Progenitor cell of endocrine pancreas (in vitro differentiated cells): ENCODE measurements at places on chromosomes 5 and 9.

GRCh38 chr5:124660229-124661093 lies 86.0 kb downstream of the ZNF608 start:
- no peak for DNase-seq

GRCh38 chr5:151296974-151297373 lies 6.6 kb downstream of the SLC36A3 start:
- DNase-seq, result no peak

- no peak for DNase-seq
Measured at GRCh38 chr5:10685115-10685521, 75.9 kb downstream of the DAP start.

DNA sequence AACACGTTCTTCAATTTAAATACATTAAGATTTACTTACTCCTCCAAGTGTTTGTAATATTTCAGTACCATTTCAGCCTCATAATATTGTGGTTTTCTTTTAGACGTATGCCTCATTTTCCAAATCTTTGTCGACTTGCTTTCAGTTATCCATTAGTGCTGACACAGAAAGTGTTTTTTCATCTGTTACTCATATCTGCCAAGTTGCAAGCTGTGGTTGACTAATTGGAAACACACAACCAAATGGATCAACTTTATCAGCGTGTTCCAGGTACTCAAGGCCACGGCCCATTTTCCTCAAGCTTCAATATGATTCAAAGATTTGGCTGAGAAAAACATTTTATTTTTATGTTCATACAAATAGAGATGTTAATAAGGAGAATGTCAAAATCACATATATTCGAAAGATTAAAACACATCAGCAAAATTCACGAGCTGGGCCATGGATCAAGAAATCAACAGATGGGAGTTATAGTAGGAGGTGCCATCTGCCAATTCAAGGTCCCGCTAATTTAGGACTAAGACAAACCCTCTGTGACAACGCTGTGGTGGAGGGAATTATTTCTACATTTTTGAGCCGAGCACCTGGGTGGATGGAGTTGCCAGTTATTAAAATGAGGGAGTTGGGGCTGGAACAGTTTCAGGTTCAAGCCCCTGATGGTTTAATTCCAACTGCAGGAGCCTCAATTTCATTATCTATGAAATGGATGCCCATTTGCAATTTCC lies 27.2 kb upstream of the CCNJL start:
- DNase-seq, result no peak

DNA sequence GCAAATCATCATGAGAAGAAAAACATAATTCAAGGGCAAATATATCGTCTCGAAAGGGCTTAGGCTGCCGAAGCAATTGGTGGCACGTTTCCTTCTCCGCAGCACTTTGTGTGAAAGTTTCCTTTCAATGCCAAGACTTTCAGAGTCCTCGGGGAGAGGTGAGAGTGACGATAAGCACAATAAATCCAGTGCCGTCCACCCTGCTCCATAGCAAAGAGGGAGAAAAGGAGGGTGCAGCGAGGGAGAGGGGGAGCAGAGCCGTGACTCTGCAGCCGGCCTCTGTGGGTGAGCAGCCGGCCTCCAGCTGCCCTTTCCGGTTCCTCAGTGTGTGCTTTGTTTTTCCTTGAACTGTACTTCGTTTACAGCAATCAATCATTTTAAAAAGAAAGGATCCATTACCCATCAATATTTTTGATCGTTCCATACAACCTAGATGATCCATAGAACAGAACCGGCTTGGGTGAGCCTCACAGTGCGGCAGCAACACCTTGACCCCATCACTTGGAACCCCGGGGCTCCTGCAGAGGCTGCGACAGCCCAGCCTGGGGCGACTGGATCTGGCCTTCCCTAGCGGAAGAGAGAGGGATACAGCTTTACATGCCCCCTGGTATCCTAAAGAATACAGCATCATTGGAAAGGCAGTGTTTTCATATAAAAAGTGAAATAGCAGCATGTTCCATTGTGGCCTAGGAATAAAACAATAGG lies 247.0 kb upstream of the IRX4 start:
- DNase-seq, result no peak

DNA sequence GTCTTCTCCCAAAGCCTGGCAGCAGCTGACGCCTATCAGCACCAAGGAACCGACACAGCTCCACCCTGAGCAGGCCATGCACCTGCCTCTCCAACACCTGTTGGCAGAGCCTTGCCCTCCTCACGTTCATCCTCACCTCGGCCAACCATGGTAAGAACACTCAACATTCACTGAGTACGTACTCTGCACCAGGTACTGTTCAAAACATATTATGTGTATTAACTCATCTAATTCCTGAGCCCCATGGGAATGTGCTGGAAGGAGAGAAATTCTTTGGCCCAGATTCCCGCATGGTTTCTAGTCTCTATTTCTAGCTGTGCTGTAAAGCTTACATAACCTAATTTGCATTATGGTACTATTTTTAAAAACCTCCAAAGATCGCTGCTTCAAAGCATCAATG lies 86.1 kb downstream of the GPR21 start:
- DNase-seq, result no peak

DNA sequence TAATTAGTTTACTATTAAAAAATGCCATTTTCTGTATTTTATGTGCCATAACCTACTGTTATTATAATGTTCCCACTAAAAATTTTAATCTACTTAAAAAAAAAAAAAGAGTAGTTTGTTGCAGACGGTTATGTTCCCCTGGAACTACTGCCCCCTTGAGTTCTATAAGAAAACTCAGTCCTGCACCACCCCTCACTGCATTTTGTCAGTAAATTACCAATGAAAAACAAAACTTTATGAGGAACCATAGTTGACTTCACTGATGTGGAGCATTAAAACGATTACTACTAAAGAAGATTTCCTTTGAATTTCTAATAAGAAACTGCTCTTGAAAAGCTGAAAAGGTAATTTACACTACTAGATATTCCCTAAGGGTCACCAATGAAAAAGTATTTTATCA lies 288.7 kb downstream of the FBXL17 start:
- DNase-seq, result no peak

DNA sequence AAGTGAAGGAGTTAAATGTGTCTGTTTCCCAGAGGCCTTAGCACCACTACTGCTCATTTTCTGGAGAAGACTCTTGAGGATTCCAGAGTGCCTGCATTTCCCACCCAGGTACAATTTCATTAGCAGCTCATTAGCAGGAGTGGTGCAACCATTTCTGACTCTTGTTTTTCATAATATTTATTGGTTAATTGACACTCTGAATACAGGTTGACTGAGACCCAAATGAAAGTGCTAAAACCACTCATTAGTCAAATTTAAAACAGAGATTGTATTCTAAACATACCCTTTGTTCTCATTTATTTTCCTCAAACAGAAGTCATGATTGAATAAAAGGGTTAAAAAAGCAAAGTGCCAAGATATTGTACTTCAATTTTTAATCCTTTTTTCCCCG lies 134.5 kb downstream of the SIL1 start:
- no peak for DNase-seq
